Stimulated activated CD4-positive, alpha-beta T cell treated with anti-CD3 and anti-CD28 coated beads, TNF-alpha, amount 100 ng/mL, for 4 hours (primary cell): ENCODE measurements at places on chromosomes 7 and 10.

DNA sequence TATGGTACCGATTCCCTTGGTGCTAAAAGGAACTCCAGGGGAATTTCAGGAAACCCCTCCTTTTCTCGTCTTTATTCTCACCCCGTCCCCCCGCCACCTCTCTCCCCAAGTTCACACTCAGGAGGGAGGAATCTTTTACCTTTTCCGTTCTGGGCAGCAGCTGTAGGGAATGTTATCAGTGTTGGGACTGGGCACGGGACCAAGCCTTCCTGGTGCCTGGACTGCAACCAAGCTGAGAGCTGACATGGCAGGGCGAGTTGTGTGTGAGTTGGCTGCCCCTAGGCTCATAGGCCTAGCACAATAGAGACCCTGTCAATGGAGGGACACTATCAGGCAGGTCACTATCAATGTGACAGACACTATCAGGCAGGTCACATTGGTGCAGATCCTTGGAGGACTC lies 121.4 kb downstream of the TCF7L2 start:
- no peak for DNase-seq

GRCh38 chr10:102231357-102232318 lies 5.5 kb downstream of the ELOVL3 start:
- DNase-seq, result peak; percentile 46

- no peak for DNase-seq
Observed at GRCh38 chr10:108582387-108582786, 1340.9 kb downstream of the XPNPEP1 start.

DNA sequence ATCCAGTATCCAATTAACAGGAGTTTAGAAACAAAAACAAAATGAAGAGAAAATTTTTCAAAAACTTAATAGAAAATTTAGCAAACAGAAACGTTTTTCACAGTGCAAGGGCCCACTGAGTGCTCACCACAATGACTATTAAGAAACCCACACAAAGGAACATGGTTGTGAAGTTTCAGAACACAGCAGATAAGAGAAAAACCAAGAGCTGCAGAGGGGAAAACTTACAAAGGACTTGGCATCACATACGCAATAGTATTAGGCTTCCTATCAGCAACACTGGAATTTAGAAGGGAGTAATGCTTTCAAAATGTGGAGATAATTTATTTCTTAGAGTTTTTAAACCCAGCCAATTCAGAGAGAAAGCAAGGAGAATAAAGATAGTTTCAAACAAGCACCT lies 1.7 kb upstream of the C7orf25 start:
- no peak for DNase-seq

DNA sequence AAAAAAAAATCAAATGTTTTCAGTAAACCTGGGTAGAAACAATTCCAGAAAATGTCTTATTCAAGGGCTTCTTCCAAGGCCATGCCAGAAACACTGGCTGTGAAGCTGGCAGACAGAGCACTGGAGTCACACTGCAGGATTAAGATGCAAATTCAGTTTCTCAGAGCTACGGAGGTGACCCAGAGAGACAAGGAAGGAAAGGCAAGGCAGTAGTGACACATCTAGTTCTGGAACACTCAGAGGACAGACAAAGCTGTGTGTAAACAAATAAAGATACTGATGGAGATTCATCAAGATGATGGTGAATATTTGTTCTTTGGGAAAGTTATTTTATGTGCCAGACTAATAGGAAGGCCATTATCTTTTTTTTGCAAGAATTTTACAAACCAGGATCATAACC lies 608.3 kb upstream of the C7orf33 start:
- no peak for DNase-seq

DNA sequence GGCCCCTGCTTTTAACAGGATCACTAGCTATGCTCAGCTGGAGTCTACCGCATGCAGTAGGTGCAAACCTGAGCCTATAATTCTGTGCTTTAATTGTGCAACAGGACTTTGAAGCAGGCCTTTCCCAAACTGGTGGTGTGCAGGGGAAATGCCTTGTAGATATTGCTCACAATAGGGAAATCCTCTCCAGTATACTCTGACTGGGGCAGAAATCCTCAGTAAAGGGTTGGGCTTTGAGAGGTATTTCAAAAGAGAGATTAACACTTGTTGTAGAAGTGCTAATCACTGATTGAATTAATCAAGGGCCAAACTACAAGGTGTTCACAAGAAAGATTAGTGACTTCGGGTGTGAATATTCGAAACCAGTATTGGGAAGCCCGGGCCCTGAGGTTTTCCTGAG lies 58.5 kb upstream of the EXOC6 start:
- no peak for DNase-seq

GRCh38 chr7:3787717-3788264 lies 486.7 kb downstream of the SDK1 start:
- no peak for DNase-seq

GRCh38 chr7:38373155-38373554 lies 99.7 kb upstream of the TARP start:
- no peak for DNase-seq

- DNase-seq, result no peak
Observed at GRCh38 chr7:83301416-83301815, 138.7 kb upstream of the PCLO start.

- no peak for DNase-seq
Observed at GRCh38 chr7:136555933-136556332, 312.5 kb upstream of the CHRM2 start.

- no peak for DNase-seq
Observed at GRCh38 chr7:121164247-121164646, 164.6 kb upstream of the WNT16 start.

DNA sequence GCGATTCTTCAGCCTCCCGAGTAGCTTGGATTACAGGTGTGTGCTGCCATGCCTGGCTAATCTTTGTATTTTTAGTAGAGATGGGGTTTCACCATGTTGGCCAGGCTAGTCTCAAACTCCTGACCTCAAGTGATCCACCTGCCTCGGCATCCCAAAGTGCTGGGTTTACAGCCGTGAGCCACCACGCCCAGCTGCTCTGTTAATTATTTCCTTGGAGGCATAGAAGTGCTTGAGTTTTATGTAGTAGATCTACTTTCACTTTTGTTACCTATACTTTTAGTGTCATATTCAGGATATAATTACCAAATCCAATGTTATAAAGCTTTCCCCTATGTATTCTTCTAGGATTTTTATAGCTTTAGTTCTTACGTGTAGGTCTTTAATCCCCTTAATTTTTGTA lies 1093.0 kb downstream of the GATA3 start:
- DNase-seq, result no peak

- DNase-seq, result no peak
Observed at GRCh38 chr7:100683659-100684533, 10.2 kb downstream of the GIGYF1 start.

GRCh38 chr7:28779954-28780353 lies 178.2 kb downstream of the TRIL start:
- DNase-seq, result no peak

- DNase-seq, result no peak
Observed at GRCh38 chr10:133362846-133363245, 5.0 kb upstream of the FUOM start.

DNA sequence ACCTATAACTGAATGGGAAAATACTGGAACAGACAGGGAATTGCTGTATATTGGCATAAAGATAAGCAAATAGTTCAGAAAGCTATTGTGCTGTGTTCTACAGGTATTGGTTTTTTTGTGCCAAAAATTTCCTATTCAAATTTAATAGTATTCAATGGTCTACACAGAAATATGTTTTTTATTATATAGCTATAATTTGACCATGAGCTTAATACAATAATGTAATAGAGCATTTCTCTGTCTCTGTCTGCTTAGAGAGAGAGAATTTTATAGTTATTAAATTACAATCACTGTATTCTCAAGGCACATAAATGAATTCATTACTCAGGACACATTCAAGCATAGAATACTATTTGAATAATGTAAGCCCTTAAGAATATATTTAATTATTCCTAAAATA lies 62.3 kb upstream of the FZD8 start:
- DNase-seq, result no peak

- no peak for DNase-seq
Observed at GRCh38 chr10:69943292-69943820, 109.3 kb upstream of the MACROH2A2 start.

GRCh38 chr10:125882596-125882995 lies 1.5 kb upstream of the DHX32 start:
- DNase-seq, result no peak
